NCI-H526 treated with DMSO at 0.1 percent for 48 hours (cell line): ENCODE measurements at places on chromosomes 5 and 9.
A peak's percentile ranks its signal among the peaks of the same experiment; 100 is the strongest.

GRCh38 chr9:78214492-78214891, 21.4 kb upstream of the CEP78 start:
- no peak for DNase-seq

GRCh38 chr9:93129286-93129685, 4.8 kb downstream of the NINJ1 start:
- DNase-seq = no peak

- no peak for DNase-seq
These were observed 481.4 kb downstream of the RASEF start for GRCh38 chr9:82581516-82581915.

- no peak for DNase-seq
These were observed 162.9 kb upstream of the ACOT12 start for GRCh38 chr5:81556809-81557208.

- no peak for DNase-seq
These were observed 175.0 kb downstream of the AUH start for GRCh38 chr9:91186632-91187108.

DNA sequence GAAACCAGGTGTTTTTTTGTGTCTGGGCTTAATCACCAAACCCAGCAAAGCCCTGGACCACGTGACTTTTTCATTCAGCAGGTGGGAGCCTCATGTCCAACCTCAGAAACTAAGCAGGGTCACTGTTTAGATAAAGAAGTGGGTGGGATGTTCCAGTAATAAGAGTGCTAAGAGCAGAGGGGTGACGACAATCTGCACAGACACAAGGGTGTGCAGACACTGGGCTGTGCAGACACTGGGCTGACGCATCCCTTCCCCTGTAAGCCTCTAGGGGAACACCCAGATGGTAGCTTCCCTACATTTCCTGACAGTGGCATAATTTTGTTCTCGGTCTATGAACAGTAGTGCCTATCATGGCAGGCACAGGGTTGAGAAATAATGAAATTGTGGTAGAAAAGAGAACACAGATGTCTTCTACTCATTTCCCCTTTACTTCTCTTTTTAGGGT, 85.1 kb downstream of the SAXO1 start:
- no peak for DNase-seq

- DNase-seq = no peak
These were observed 55.6 kb downstream of the PIK3R1 start for GRCh38 chr5:68271124-68271523.

DNA sequence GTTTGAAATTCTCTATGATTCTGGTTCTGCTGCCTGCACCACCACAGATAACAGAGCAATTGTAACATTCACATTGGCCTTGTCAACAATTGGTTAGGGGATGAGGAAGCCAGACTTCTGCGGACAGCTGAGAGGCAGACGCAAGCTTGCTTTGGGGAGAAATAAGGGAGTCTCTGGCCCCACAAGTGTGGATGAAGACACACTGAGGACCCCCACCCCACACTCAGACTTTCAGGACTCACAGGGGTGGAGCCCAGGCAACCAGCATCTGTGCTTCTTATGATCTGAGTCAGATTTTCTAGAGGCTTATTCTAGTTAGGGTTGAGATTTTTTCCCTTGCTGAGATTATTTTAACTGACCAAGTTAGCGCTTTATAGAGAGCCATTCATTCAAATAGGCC, 140.3 kb upstream of the IRX2 start:
- no peak for DNase-seq

GRCh38 chr5:147560718-147561331, 51.0 kb upstream of the DPYSL3 start:
- DNase-seq = no peak

DNA sequence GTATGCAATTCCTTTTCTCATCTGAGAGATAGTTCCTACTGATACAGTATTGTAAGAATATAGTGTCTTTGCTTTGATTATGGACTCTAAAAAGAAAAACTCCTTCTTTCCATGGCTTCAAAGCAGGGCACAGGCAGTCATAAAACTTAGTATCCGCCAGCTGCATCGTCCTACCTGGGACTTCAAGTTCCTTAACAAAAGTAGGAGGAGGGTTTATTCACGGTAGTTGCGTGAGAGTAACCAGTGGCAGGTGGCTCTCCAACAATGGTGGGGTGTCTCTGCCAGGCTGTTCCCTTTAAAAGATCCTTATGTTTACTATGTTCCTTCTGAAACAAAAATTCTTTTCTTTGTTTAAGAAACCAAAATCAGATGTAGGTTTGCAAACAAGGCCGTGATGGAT, 173.5 kb upstream of the DMAC1 start:
- DNase-seq = no peak

GRCh38 chr5:94932259-94932658, 313.8 kb downstream of the SLF1 start:
- no peak for DNase-seq

DNA sequence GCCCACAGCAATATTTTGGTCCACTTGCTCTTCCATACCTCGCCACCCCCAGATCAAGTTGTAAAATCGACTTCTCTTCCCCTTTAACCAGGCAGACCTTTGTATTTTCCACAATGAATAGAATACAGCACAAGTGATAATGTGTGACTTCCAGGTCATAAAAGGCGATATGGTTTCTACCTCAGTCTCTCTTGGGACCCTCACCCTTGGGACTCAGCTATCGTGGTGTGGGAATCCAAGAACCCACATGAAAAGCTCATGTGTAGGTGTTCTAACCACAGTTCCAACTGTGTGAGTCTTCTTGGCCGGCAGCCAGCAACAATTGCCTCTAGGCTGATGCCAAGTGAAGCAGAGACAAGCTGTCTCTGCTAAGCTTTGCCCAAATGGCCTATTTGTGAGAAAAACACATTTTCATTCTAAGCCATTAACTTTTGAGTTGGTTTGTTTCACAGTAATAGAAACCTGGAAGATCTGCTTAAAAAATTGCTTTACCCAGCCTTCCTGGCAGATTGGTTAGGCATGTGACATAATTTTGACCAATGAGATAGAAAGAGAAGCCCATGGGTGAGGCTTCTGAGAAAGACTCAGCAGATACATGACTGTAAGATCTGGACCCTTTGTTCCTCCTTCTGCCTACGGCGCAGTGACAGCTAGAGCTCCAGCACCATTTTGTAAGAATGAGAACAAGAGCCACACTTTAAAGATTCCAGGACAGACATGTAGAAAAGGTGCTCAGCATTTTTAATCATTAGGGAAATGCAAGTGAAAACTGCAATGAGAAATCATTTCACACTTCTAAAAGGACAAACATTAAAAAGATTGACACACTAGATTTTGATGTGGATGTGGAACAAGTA, 18.3 kb upstream of the MLLT3 start:
- DNase-seq = peak; percentile 36

DNA sequence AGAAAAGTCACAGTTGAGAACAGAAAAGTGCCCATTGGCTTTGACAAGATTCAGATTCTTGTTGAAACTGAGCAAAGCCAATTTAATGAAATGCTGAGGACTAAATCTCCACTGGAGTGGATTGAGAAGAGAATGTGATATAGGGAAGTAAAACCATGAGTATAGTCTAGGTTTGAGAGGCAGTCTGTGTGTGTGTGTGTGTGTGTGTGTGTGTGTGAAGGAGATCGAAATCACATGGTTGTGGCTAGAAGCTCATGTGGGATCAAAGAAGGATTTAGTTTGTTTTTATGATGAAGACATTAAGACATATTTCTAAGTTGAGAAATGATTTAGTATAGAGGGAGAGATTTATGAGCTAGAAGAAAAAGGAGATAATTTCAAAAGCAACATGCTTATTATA, 275.7 kb upstream of the DAB2 start:
- no peak for DNase-seq

DNA sequence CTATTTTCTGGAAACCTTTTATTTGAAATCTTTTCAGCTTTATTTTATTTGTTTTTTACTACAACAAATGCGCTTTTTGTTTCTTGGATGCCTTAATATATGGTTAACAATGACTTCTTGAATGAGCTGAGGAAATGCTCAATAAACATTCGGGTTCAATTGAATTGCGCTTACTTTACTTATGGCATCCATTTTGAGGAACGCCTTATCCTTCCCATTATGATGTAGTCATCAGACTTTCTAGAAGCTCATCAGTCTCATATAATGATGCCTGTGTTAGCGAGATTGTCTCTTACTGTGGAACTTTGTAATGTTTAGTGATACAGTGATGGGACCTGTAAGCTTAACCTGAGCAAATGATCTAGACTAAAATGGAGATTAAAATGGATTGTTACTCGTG, 916 bp downstream of the SHLD3 start:
- DNase-seq = no peak

- peak; percentile 86 for DNase-seq
These were observed 284.9 kb upstream of the IRX1 start for GRCh38 chr5:3310541-3311261.

DNA sequence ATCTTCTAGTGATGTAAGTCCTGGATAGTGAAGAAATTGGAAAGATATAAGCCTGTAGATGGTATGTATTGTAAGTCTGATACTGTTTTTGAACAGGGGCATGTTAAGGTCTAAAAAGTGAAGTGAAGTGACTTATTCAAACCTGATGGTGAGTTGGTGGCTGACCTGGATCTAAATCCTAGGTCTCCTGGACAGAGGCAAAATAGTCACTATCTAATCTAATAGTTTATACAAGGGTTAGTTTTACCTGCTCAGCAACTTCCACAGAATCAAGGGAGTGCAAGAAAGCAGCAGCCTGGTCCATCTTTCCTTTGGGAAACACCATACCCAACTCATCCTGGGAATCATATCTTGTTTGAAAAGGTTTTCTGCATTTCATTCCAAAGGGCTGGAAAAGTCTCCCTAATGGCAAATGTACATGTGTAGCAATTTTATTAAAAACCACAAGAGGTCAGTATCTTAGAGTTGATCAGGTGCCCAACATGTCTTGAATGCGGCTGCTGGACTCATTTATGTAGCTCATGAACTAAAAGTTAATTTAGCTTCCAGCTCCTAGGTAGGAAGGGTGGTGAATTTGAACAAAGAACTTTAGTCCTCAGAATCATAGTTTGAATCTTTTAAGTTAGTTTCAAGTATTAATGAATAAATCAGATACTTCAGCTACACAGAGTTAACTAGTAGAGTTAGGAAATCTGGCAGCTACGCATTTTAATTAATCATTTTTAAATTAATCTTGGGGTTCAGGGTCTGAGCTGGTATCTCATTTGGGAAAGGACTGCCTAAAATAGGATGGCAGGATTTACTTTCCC, 26.0 kb downstream of the SKP2 start:
- peak; percentile 55 for DNase-seq

DNA sequence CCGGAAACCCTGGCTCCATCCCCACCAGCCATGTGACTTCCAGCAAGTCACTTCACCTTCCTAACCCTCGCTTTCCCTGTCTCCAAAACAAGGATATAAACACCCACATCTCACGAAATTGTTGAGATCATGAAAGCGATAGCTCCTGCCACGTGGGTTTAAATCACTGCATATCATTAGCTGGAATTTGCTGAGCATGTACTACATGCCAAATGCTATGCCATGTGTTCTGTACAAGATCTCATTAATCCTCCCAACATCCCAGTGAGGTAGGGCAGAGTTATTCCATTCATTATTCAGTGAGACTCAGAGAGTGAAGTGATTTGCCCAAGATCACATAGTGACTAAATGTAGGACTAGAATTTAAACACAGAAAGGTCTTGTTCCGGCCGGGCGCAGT, 29.2 kb upstream of the HRH2 start:
- DNase-seq = no peak
